Uterus (tissue), 4 donors: ENCODE measurements at places on chromosomes 3 and 15.

DNA sequence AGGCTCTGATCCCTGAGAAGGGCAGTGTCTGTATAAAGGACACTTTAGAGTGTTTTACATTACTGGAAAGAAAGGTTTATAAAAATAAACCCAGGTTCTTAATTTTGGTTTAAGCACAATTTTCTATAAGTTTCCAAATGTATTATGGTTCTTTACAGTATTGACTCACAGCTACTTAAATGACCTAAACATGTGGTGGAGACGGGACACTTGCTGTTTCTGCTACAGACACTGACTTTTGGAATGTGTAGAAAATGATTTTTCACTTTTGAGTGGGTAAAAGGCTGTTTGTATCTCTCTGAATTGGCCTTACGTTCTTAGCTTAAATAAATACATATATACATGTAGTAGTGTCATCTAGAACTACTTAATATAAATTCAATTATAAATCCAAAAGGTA, 55.4 kb downstream of the SNRK start:
- DNase-seq, result no peak

- no peak for DNase-seq
Measured at GRCh38 chr3:139434228-139434627, 42.1 kb downstream of the RBP2 start.

GRCh38 chr3:122902326-122902725, 107.5 kb downstream of the SLC49A4 start:
- no peak for DNase-seq

DNA sequence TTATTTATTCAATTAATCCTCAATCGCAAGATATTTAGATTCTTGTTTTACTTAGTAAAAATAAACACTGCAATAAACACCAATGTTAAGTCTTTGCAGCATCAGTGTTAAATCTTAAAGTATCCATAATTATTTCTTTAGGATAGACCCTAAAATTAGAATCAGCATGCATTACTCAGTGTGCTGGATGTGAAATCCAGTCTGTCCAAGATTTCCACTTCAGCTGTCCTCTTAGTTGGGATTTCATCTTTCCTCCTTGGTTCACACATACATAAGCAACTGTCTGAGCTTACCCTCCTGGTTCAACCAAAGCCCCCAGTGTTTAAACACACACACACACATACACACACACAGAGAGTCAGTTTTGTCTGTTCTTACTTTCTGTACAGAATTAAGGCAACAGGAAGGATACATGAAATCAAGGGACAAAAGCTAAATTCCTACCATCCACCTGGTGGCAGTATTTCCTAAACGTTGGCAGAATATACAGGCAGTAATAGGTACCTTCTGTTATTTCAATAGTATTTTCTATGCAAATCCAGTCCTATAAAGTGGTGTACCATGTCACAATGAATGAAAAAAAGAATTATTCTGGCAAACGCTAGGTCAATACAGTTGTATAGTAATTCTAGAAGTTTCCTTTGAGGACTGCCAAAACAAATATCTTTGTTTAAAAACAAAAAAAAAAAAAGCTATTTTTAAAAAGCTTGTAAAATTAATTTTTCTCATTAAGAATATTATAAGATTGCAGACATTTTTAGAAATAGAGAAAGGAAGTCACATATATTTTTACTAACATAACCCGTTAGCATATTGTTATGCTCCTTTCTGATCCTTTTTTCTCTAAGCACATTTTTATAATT, 27.3 kb upstream of the DMXL2 start:
- DNase-seq, result peak; percentile 61
